ENCODE measurements at places on chromosomes 4 and X.

- DNase-seq = no peak
These were observed 1.0 kb downstream of the CHRDL1 start for GRCh38 chrX:110794601-110795000.

DNA sequence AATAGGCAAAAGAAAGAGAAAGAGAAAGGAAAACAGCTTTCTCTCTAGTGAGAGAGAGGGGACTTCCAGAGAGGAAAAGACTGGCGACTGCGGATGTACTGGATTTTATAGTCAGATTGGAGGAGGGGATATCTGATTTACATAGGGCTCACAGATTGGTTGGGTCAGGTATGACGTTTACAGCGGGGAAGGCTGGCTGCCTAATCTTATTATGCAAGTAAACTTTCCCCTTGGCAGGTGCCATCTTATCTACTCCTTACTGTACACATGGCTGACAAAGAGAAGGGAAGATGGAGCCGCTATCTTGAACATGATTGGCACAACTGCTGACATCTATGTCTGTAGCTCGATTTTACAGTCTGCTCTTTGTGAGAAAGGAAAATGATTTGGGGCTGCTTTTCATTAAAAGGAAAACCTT, 25.4 kb downstream of the RBPJ start:
- DNase-seq = no peak

DNA sequence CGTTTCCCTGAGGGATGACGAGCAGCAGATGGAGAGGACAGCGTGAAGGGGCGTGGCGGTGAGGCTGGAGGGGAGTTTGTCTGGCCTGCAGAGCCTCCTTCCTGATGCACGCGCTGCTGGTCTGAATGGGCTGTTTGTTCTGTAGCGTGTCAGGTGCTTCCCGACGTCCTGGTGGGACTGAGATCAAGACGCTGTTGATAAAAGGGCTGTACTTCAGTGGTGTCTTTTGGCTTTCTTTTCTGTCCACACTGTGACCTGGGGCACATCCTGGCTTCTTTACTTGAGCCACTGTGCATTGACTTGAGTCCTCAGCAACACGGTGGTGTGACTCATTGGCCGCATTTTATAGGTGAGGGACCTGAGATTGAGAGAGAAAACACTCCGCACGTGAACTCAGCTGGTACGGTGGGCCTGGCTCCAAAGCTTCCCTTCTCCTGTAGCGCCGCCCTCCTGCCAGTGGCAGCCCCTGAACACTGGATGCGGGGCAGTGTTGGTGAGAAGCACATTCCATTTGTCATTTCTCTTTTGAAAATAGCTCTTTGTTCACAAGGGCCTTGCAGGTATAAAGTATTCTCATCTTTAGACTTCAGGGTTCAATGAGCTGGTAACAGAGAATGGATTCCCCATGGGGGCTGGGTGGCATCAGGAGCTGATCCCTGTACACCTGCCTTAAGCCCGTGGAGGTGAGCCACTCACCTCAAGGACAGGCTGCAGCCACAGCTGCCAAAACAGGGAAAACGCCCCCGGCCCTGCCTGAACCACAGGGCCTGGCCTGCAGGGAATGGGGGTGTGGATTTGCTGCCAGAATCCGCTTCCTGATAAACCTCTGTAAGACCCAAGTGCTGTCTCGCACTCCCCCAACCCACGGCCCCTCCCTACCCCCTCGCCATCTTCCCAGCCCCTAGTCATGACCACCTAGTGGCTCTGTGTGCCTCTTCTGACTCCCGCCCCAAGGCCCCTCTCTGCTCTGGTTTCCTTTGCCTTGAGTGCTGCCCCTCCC, 29.2 kb downstream of the NSG1 start:
- DNase-seq = no peak

DNA sequence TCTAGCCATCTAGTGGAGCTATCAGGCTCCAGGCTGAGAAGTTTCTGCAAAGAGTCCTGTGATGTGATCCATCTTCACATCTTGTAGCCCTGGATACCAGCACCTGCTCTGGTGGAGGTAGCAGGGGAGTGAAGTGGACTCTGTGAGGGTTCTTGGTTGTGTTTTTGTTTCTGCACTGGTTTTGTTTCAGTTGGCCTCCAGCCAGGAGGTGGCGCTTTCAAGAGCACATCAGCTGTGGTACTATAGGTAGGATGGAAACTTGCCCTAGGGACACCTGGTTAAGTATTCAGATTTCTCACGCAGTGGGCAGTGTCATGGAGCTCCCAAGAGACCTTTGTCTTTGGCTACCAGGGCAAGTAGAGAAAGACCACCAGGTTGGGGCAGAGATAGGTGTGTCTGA, 257.5 kb upstream of the SLC7A11 start:
- DNase-seq = no peak

DNA sequence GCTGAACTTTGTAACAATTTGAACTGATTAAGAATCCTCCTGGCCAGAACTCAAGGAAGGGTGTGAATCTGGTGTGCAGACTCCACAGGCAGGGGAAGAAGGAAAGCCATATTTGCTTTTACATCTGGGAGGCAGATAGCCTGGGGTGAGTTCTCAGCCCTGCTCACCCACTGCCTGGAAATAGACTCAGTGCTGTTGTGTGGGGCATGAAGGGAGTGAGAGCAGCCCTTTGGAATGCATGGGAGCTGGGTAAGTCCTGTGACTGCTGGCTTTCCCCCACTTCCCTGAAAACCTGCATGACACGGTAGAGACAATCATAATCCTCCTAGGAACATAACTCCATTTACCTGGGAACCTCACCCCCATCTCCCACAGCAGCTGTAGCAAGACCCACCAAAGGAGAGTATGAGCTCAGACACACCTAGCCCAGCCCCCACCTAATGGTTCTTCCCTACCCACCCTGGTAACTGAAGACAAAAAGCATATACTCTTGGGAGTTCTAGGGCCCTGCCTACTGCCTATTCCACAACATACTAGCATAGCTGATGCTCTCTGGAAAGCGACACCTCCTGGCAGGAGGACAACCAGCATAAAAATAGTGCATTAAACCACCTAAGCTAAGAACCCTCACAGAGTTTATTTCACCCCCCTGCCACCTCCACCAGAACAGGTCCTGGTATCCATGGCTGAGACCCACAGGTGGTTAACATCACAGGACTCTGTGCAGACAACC, 59.3 kb upstream of the UBQLN2 start:
- DNase-seq = no peak

DNA sequence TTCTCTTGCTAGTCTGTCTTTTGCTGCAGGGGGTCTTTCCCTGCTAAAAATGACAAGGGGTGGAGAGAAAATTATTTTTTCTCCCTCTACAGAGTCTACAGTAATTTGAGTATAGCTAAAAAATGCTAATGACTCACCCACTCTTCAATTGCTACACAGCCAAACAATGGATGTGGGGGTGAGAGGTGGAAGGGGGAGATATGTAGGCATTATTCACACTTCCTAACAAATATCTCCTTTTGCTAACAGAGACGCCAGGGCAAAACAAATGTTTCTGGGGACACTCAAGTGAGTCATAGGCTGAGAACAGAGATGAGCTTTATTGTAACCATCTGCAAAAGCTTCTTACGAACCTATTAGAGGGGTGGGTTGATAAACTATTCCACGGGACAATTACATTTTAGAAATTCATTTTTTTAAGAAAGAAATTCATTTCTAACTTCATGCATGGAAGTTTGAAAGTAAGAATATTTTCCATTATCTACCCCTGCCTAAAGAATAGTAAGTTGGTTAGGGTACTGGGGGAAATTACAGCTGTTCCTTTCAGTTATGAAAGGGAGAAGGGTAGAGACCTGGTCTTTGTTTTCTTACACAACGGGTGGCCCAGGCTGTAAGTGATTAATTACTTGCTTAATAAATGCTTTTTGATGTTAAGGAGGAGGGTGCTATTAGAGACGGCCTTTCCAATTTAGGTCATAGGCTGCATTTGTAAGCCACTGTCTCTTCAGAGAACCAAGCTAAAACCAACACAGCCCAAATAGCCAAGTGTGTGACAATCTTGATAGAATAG, 12.8 kb downstream of the SCD5 start:
- DNase-seq = no peak

- no peak for DNase-seq
These were observed 132.2 kb downstream of the AFAP1 start for GRCh38 chr4:7807351-7807921.

DNA sequence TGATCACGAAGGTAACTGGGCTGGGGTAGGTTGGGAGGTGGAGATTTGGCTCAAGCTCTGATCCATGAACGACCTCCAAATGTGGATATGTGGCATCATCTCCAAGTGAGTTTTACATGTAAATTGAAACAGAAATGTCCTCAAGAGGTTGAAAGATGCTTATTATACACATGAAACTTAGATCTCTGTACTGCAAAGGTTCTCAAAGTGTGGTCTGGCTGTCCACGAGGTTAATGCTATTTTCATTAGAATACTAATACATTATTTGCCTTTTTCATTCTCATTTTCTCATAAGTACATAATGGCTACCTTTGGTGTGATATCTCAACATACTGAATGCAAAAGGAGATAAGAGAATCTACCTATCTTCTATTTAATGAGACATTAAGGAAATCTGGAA, 198.2 kb downstream of the RASL11B start:
- DNase-seq = no peak

DNA sequence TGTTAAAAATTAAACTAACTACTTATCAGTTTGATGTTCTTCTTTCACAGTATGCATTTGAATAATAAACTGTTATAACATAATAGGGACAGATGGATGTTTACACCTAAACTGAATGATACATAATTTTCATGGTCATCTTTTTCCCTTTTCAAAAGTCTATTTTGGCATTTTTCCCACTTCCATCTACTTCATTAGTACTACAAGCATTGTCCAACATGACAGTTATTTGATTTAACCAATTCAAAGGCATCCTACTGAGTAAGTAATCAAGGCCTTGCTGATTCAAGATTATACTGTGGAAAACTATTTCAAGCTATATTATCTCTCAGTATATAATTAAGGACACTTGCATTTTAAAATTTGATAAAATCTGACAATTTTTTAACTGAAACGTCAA, 212.9 kb downstream of the FAT4 start:
- no peak for DNase-seq

- no peak for DNase-seq
These were observed 37.6 kb downstream of the PF4 start for GRCh38 chr4:73944061-73944875.

DNA sequence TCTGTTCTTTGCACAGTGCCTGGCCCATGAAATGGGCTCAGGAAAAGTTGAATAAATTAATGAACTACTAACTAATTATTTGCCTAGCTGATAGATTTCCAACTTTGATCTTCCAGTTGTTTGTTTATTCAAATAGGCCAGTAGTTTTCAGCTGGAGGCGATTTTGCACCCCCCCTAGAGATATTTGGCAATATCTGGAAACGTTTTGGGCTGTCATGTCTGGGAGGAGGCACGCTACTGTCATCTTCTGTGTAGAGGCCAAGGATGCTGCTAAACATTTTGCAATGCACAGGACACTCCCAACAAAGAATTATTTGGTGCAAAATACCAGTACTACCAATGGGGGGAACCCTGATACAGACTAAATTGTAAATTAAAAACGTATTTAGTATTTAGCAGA, 81.9 kb downstream of the VCX2 start:
- no peak for DNase-seq

DNA sequence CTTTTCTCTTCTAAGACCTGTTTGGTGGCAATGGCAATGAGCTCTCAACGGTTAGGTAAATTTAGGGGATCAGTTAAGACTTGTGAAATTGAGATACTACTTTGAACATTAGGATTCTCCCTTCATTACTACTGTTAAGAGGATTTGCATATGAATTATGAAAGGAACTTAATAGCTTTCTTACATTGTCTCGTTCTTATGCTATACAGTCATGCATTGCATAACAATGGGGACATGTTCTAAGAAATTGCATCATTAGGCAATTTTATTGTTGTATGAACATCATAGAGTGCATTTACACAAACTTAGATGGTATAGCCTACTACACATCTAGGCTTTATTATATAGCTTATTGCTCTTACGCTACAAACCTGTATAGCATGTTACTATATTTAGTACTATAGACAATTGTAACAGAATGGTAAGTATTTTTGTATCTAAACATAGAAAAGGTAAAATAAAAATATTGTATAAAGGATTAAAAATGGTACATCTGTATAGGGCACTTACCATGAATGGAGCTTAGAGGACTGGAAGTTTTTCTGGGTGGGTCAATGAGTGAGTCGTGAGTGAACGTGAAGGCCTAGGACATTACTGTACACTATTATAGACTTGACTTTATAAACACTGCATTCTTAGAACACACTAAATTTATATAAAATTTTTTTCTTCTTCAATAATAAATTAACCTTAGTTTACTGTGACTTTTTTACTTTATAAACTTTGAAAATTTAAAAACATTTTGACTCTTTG, 62.5 kb downstream of the PAQR3 start:
- no peak for DNase-seq

DNA sequence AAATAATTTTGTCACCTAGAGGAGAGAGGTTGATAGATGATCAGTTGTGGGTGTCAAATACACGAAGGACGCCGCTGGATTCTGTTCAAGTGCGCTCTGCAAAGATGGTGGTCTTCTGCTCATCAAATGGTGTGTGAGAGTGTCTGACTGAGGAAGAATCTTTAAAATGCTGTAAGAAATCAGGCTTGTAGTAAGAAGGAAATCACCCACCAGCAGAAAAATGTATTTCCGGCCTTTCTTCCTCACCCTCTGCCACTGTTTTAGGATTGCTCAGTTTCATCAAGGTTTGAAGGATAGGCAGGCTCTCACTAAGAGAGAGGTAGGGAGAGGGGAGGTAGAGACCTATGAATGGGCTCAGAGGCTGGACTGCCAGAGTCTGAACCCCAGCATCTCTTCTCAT, 28.7 kb downstream of the RHOH start:
- DNase-seq = no peak

Measured in CD4-positive, alpha-beta T cell treated with Interleukin-15 for 1 hour (primary cell).